ENCODE measurements at places on chromosomes 1 and 21.

DNA sequence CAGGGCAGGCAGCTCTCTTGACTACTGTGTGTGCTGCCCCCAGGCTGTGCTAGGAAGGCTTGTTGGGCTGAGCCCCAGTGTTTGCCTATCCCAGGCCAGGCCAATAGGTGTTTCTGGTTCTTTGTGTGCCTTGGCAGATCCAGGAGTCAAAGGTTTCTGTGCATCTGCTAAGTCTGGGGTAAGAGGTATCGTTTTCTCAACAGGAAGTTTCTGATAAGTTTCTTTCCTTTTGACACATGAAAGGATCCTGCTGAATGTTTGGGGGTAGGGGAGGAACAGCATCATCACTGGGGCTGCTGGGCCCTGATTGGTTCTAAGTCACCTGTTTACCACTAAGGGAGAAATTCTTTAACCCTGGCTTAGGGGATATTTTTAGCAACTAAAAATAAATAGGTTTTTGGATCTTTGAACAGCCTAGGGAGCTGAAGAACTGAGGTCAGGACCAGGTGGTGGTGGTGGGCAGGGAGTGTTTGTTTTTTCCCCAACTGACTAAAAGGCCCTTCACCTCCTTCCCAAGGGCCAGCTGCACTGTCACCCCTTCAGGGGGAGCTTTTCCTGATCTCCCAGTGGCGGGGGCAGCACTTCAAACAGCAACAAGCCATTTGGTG, 85.1 kb downstream of the KCNN3 start:
- DNase-seq = peak; percentile 82

DNA sequence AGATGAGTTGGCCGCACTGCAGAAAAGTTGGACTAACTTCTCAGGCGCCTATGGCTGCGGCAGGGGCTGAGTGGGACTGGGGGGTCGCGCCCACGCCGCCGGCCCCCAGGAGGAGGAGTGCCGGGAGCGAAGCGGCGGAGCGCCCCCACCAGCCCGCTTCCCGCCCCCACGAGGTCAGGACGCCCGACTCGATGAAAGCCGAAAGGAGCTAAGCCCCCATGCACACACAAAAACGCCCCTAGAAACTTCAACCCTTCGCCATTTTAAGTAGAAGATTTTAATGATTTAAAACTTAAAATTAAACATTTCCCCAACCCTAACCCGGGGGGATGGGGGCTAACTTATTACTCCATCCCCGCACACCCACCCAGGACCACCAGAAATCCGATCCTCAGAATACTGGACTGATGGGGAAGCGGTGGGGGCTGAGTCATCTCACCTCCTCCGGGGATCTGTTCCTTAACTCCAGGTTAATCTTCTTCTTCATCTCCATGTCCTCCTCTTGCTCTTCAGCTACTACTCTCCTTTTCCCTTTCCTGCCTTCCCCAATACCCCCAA, 539 bp downstream of the ANP32E start:
- peak; percentile 39 for DNase-seq

DNA sequence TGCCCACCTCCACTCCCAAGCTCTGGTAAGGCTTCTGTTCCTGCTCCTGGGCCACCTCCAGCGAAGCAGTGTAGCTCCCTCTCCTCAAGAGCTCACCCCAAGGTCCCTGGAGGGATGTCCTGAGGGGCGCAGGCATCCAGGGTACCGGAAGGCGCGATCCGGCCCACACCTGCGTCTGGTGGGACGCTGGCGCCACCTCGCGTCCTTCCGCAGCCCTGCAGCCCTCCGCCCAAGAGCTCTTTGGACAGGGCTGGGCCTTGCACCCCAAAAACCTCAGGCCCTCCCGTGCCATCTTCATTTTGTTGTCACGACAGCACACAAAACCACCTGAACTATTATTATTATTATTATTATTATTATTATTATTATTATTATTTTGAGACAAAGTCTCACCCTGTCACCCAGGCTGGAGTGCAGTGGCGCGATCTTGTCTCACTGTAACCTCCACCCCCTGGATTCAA, 49.2 kb upstream of the PAX7 start:
- DNase-seq = peak; percentile 58

DNA sequence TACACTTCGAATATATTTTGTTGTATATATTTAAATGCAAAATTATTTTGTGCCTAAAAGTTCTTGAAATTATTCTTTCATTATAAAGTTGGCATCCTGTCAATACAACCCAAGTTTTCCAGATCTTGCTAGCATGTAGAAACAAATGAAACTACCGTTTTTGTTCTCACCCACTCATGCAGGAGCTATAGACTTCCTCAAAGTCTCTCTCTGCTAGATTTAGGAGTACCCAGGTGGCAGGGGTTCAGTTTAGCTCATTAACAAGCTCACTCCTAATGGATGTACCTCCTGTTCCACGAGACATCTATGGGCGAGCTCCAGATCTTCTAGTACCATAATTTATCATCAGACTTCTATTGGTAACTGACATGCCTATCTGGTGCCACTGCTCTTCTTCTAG, 390.2 kb upstream of the POU3F1 start:
- no peak for DNase-seq

GRCh38 chr21:29499734-29500343, 201.1 kb downstream of the BACH1 start:
- peak; percentile 8 for DNase-seq

GRCh38 chr1:37186246-37186756, 152.0 kb upstream of the GRIK3 start:
- no peak for DNase-seq

DNA sequence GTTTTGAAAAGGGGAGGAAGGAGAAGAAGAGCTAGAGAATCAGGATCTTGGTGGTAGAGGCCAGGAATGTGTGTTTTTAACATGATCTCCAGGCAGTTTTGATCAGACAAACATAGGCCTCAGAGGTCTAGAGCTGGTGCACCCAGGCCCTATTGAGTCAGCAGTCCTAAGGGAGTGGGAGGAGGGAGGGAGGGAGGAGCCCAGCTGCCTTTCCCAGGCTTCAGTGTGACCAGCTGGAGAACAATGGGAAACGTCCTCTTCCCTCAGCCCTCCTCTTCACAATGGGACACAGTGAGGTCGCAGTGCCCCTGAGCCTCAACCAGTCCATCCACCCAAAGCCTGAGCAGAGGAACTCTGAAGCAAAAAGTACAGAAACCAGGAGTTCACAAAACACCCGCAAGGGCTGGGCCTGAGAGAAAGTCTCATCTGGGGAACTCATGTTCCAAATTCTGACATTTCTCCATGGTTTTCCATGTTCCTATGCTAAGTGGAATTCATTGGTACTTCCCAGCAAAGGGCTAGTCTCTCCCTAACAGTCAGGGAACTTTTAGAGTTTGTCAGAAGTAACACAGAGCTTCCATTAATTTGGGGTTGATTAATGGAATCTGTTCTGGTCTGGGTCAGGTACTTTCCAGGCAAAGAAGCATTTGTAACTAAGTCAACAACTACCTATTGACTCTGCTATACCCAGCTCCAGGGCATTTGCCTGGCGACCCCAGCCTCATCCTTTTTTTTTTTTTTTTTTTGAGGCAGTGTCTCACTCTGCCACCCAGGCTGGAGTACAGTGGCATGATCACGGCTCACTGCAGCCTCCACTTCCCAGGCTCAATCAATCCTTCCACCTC, 37.5 kb downstream of the ELAPOR1 start:
- DNase-seq = no peak

GRCh38 chr1:88462488-88463261, 221.4 kb upstream of the PKN2 start:
- DNase-seq = no peak

GRCh38 chr1:112393631-112393974, 2.4 kb upstream of the CTTNBP2NL start:
- no peak for DNase-seq

DNA sequence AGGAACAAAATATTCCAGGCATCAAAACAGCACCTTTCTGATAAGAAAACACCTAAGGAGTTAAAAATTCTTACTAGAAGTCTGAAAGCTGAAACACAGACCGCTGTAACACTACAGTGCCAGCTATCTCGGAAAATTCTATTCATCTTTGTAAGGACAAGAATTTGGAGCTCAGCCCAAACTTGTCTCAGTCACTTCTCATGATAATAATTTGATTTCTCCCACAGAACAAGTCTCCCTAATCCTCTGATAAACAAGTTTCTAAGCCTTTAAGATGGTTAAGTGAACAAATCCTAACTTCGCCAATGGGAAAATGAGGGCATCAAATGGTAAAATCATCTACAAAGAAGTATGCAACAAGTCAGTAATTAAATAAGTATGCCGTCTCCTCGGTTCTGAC, 59.9 kb downstream of the SIPA1L2 start:
- DNase-seq = no peak

- no peak for DNase-seq
Measured at GRCh38 chr1:156259805-156260204, 11.9 kb upstream of the PAQR6 start.

DNA sequence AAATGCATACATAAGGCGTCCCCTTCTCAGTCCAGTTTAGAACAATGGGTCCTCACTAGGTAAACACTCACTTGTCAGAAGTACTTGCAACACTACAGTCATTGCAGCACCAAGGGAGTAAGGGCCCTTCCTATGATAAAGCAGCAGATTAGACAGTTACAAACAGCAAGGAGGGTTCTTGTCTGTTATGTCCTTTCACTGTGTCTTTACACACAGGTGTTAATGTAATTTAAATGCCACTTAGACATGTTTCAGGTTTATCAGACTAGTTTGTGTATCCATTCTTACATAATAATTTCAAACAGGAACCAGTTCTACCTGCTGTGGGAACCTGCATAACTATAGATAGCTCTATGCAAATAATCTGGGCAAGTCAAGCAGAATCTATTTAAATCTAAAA, 105.6 kb upstream of the USH2A start:
- DNase-seq = no peak

DNA sequence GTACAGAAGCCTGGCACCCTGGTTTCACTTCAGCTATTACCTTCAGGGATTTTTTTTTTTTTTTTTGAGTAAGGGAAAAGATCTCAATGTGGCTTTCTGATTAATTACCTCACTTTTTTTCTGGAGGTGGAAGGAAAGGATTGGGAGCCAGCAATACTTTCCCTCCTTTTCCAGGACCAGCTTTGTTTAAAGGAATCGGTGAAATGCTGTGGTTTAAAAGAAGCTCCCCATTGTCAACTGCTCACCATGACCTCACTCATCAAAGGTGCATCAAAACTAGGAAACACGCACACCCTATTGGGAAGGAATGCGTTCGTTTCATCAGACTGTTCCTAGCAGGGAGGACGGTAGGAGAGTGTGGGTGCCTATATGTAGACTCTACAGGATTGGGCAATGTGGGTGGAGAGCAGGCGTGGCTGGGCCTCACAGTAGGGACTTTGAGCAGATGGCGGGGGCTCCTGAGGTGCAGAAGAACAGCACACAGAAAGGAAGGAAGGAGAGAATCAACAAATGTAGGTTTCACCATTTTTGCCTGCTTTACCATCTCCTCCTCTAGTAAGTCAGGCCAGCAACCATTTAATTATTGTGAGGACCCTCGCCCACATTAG, 13.0 kb downstream of the PHGDH start:
- DNase-seq = no peak

- DNase-seq = peak; percentile 80
Measured at GRCh38 chr1:201982082-201982622, 296 bp upstream of the RNPEP start.

DNA sequence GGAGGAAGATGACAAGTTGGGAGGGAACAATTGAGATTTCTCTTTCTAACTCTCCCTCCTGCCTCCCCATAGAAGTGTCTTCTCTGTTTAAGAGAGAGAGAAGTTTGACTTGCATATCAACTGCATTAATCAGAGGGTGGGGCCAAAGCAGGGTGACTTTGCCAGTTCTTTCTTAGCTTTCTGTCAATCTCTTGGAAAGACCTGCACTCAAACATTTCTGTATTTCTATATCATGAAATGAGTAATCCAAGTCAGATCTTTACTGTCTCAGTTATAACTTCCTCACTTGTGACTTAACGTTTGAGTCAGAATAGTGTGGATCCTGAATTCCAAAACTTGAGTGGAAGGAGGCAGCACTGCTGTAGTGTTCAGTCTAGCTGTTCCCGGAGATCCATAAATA, 180.8 kb upstream of the KCNK2 start:
- no peak for DNase-seq

GRCh38 chr1:21244986-21245687, 45.1 kb downstream of the ECE1 start:
- DNase-seq = no peak

- DNase-seq = peak; percentile 90
Measured at GRCh38 chr1:100440075-100440809, 87.9 kb downstream of the CDC14A start.

Data from activated CD4-positive, alpha-beta T cell treated with anti-CD3 and anti-CD28 coated beads, Interleukin-2, Interleukin-6, amounts not matched to agents 100 ng/mL and 50 ng/mL, durations not matched to agents 16 hours and 8 hours (primary cell).